ENCODE measurements at places on chromosomes 4 and X.

- DNase-seq = no peak
These were observed 144.7 kb downstream of the FAM47A start for GRCh38 chrX:33987458-33987857.

DNA sequence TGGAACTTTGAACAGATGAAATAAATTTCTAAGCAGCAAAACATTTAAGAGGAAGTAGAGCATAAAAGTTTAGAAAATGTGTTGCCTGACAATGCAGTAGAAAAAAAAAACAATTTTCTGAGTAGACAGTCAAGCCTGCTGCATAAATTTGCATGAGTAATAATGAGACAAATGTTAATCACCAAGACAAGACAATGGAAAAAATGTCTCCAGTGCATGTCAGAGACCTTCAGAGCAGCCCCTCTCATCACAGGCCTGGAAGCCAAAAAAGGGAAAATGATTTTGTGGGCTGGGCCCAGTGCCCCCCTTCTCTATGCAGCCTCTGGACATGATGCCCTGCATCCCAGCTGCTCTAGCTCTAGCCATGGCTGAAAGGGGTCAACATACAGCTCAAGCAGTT lies 204.6 kb downstream of the COX18 start:
- DNase-seq = no peak

DNA sequence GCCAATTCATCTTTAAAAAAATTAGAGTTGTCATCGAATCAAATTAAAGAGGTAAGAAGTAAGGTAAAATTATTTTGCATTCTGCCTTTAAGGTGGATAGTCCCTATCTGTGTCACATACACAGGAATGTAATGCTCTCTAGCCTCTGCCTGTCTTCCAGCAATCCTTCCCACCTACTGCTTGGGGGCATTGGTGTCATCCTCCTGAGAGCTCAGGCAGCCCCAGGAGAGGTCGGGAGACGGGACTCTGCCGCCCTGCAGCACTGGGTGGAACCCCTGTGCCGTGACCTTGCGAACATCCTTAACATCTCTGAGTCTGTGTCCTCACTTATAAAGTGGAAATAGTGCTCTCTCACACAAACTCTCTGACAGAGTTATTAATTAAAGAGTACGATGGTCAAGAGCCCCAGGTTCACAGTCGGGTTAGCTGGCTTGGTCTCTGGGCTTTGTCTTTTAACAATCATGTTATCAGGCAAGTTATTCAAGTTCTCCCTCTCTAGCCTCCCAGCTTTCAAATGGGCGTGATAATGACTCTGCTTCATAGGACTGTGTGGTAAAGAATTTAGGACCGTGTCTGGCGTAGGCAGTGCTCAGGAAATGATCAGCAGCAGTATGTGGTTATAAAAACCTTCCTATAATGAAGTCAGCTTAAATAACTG lies 10.2 kb downstream of the TLR3 start:
- DNase-seq = no peak

DNA sequence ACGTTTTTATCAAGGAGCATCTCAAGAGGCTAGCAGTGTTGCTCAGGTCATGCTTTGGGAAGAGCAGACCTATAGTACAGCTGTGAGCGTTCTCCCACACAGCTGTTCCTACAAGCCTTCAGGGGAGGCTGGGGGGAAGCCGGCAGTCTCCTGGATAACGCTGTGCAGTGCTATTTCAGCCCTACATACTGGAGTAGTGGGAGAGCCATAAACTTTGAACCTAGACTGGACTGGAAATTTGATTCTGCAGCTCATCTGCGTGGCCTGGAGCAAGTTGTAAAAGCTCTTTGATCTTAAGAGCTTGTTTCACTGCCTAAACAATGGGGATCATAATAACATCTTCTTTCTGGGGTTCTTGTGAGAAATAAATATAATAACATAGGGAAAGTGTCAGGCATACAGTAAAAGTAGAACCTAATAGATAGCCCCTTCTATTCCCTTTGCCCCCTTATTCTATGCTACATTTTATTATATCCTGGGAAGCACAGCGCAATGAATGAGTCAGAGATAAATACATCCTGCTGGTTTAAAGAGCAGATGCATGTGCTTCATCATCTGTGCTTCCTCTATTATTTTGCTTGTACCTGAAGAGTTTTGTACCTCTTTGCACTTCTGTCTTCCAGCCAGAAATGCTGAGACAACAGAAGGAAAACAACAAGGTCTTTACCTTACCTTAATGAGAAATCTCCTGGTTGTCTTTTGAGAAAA lies 14.7 kb upstream of the AMBN start:
- DNase-seq = no peak

DNA sequence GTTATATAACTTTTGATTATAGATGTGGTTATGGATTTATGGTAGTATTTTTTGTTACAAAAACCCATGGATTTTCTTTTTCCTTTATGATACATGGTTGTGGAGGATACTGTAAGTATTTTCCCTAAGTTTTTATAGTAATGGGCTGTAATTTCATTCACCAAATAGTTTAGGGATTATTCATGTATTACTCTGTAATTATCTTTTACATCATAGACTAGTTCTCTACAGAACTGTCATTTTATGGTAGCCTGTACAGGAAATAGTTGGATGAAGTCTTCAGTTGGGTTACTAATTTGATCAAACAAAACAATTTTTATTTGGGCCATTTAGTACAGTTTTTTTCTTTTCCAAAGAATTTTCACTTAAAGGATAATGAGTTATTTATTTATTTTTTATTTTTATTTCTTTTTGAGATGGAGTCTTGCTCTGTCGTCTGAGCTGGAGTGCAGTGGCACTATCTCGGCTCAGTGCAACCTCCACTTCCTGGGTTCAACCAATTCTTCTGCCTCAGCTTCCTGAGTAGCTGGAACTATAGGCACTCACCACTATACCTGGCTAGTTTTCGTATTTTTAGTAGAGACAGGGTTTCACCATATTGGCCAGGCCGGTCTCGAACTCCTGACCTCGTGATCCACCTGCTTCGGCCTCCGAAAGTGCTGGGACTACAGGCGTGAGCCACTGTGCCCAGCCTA lies 42.1 kb downstream of the RBPJ start:
- no peak for DNase-seq

DNA sequence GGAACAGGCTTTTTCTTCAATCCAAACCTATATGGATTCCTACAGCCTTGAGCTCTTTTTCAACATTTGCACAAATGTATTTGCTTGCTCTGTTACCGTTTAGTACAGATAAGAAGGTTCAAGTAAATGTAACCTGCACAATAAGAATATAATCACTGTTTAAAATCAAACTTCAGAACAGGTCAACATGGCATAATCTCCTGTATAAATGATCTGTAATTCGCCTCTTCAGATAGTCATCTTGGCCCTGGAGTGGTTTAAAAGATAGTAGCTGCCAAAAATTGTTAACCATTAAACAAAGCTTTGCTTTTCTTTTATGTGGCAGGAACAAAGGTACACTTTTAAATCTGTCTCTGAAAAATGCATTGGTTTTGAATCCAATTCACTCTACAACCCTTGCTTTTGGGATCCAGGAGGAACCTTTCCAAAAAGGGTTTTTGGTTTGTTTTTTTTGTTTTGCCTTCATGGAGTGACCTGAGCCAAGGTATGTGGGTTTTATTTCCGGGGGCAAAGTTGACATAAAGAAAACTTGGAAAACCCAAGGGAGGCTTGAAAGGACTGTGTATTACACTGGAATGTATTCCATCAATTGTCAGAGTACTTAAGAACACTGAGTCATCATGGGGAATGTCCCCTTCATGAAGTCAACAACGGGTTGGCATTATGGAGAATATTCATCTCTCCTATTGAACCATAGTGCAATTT lies 210.4 kb upstream of the HCCS start:
- no peak for DNase-seq

- no peak for DNase-seq
These were observed 13.1 kb upstream of the ART3 start for GRCh38 chr4:76061421-76061820.

DNA sequence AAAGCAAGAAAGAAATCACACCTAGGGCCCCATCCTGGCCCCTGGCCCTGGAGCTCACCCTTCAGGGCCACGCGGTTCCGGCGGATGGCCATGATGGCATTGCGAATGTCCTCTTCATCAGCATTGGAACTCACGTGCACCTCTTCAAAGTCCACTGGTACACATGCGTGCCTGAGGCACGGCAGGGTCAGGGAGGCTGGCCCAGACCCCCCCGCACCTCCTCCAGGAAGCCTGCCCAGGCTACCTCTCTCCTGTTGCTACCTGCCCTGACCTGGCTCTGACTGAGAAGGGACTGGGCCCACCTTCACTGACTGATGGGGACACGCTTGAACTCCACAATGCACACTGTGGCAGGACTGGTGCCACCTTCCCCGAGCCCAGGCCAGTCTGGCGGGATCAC lies 4.5 kb downstream of the IDH3G start:
- no peak for DNase-seq

DNA sequence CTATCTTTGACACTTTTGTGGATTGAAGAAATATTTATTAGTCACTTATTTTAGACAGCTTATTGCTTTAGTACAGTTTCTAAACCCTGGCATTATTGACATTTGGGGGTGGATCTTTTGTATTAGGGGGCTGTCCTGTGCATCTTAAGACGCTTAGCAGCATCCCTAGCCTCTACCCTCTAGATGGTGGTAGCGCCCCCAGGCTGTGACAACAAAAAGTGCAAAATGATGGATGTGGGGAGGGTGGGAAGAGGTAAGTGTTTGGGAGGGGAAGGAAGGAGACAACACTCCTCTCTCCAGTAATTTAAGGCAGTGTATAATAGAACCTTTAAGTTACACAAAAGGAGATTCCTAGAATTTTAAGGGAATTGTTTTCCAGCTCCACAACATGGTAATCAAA lies 1210.6 kb downstream of the C4orf33 start:
- no peak for DNase-seq

GRCh38 chr4:47143261-47143660 lies 111.9 kb downstream of the GABRB1 start:
- DNase-seq = no peak

DNA sequence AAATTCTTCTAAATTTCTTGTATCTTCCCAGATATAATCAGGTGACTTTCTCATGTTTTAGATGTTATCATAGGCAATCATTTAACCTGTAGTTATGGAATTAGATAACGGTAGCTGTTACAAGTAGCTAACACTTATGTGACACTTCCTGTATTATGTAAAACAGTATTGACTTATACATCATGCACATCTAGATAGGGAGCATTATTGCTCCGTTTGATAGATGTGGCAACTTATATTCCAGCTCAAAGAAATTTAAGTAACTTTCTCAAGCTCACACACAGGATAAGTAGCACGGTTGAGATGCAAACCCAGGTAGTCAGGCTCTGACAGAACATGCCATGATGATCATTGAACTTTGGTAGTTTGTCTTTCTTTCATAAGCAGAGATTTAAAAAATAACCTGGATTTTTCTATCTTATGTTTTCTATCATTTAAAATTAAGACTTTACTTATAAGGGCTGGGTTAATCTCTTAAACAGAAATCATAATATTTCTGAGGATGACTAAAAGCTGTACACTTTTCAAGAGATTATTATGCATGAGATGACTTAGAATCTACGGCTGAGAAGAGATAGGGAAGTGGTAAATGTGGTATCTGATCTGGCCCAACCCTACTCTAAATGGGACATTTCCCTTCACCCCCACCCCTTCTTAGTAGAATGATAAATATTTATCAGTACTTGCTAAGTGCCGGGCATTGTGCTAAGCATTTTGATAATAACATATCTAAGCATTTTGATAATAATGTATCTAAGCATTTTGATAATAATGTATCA lies 69.1 kb upstream of the HPGD start:
- DNase-seq = no peak

GRCh38 chrX:8984231-8984630 lies 49.7 kb downstream of the FAM9B start:
- no peak for DNase-seq

DNA sequence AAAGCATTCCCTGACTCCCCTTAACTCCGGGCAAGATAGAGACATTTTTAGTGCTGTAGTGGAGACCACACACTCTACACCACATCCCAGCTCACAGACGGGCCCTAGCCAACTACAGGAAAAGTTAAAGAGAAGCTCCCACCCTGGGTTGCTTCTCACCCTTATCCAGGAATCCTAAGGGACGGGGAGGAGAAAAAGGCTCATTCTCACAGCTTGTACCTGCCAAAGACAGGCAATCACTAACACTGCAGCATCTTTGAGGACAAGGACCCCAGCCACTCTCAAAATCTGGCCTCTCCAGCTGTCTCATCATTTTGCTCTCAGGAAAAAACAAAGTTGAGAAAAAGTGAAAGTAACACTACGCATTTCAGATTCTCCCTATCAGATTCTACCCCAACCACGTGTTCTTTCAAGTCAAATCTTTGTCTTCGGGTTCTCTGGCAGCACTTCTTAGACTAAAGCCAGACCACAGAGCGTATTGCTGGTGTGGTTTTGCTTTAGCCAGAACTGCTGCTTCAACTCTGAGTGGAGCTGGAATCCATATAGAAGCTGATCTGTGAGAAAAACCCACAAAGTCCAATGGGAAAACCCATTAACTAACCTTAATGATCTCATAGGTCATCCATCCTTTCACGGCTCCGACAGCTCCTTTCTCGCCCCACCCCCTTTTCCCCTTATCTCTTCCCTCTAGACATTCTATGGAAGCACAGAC lies 605.9 kb upstream of the DIPK2B start:
- peak; percentile 26 for DNase-seq

GRCh38 chr4:32519060-32519459 lies 1798.9 kb downstream of the PCDH7 start:
- DNase-seq = no peak

GRCh38 chr4:13918110-13918509 lies 290.6 kb upstream of the BOD1L1 start:
- DNase-seq = no peak

GRCh38 chr4:106421441-106422296 lies 53.1 kb upstream of the GIMD1 start:
- no peak for DNase-seq
